ENCODE measurements at places on chromosomes 13 and 19.

DNA sequence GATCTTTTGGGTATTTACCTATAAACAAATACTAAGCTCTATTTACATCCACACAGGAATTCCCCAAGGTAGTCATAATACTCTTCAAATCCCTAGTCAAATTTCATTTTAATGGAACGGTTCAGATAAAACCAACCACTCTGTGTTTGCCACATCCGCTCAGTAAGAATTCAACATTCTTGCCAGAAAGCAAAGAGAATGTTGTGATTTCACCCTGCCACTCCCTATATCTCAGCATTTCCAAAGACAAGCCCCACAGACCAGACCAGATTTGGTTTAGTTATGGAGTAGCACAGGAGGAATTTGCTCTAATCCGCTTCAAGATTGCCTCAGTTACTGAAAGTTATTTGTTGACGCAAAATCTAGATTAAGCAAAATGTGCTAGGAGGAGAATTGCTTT lies 105.6 kb upstream of the SERP2 start:
- no peak for DNase-seq

- no peak for DNase-seq
Measured at GRCh38 chr13:45082964-45083363, 37.3 kb upstream of the GTF2F2 start.

DNA sequence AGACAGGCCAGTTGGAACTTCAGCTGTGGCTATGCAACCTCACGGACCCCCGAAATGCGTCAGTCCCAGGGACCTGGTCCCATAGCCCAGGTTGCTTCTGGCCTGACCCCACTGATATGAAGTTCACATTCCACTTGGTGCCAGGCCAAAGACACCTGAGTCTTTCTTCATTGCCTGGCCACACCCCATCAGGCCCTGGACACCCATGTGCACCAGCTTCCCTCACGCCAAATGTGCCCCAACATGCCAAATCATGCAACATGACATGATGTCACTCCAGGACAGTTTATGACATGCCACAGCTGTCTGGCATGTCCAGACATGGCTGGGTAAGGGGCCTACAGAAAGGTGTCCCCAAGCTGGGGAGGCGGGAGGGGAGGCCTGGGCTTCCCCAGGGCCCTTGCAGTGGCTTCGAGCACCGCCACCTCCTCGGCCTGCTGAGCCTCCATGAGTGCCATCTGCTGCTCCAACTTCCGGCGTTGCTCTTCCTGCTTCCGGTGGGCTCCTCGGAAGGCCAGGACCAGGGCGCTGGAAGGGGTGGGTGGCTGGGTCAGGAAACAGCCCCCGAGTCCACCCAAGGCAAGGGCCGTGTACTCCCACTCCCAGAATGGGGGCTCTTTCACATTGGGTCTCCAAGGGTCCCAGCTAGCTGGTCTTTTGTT lies 4.3 kb upstream of the NR2F6 start:
- DNase-seq, result no peak

- no peak for DNase-seq
Measured at GRCh38 chr19:840519-841206, at the start of gene PRTN3. Gene PRTN3 (plus strand): TSS chr19:840999. CDS start chr19:841009, 10 bp downstream.

DNA sequence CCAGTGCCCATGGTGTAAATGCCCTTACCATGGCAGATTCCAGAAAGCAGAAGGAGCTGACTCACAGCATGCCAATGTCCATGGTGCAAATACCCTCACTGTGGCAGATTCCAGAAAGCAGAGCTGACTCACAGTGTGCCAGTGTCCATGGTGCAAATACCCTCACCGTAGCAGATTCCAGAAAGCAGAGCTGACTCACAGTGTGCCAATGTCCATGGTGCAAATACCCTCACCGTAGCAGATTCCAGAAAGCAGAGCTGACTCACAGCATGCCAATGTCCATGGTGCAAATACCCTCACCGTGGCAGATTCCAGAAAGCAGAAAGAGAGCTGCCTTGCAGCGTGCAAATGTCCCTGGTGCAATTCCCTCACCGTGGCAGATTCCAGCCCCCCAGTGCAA lies 163.8 kb upstream of the SOX1 start:
- DNase-seq, result peak; percentile 5
